ENCODE measurements at places on chromosomes 11 and 22. TPM values are rescaled to one million over a fixed set of nuclear protein-coding genes. Genes with fewer than 3 reads are reported as not detected.

LRRN4CL gene
- total RNA-seq, result 0.34 TPM

GRCh38 chr11:28582506-28582905 is 474.3 kb downstream of the METTL15 start:
- DNase-seq, result no peak

TBX1 gene
- 1.5 TPM for total RNA-seq

SGSM1 gene
- not detected for total RNA-seq

DNA sequence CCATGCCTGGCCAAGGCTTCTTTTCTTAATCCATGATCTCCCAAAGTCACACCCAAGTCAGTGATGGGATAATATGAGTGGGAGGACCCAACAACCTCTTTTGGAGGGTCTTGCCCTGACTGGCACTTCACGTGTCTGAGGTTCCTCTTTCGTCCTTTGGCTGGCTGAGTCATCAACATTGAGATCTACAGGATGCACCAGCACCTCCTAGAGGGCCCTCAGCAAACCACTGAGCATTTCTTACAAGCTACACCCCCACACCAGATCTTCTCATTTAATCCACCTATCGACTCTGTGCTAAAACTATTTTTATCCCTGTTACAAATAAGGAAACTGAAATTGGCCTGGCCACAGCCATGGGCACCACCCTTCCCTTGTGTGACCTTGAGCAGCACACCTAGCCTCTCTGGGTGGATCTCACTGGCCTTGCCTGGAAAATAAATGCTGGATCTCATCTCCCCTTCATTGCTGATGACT is 63.4 kb downstream of the FLI1 start:
- peak; percentile 84 for DNase-seq

ZNF70 gene
- total RNA-seq, result 2.1 TPM

RIBC2 gene
- total RNA-seq, result 13.5 TPM

DNA sequence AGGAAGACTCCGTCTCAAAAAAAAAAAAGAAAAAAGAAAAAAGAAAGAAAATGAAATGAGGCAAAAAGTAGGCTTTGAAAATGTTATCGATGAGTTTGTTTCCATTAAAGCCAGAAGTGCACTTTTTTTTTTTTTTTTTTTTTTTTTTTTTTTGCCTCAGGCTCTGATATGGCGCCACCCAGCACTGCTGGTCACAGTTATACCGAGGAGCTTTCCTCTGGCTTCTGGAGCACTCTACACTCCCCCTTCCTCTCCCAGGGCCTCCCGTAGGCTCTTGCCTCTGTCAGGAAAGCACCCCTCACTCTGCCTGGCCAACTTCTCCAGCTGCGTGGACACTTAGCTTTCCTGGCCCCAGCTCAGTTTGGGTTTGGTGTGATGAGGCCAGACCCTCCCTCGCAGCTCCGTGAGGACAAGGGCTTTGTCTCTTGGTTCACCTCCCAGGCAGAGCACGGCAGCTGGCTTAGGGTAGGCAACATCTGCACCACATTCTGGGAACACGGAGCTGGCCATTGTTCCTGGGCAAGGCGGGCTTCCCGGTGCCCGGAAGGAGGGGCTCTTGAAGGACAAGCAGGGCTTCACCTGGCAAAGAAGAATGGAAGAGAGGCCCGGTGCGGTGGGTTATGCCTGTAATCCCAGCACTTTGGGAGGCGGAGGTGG is 16.9 kb downstream of the FADS2 start:
- no peak for DNase-seq

KRTAP5-11 gene
- total RNA-seq, result not detected

TRIM49 gene
- not detected for total RNA-seq

GRCh38 chr11:78050964-78051831 is 12.5 kb upstream of the THRSP start:
- no peak for DNase-seq

DNA sequence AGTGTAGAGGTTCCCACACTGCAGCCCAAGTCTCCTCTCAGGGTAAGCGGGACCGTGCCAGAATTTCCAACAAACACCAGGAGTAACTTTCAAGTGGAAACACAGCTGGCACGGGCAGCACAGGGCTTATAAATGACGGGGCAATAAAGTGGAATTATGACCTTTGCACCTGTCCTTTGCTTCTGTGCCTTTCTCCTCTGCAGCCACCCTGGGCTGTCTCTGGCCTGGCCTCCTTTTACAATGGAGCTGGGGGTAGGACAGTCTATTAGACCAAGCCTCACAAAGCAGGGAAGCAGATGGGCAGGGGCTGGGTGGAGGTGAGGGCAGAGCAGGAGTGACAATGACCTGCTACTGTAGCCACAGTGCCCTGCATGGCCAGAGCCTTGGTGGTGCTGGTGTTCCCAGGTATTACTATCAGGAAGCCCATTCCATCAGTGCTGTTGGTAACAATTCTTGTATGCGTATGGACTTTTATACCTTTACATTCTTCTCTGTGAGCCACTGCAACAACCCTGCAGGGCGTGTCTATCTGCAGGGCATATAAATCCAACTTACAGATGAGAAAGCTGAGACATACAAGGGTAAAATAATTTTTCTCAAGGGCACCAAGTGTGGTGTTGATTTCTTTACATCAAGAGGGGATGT is 387.8 kb downstream of the CTTN start:
- DNase-seq, result no peak

OR51E2 gene
- not detected for total RNA-seq

GAS2 gene
- total RNA-seq, result 0.89 TPM

OR51B2 gene
- not detected for total RNA-seq

- no peak for DNase-seq
Observed at GRCh38 chr22:47696776-47697175, 934.3 kb downstream of the TBC1D22A start.

GRCh38 chr22:29701155-29701999 is 18.4 kb upstream of the CABP7 start:
- peak; percentile 46 for DNase-seq

DNA sequence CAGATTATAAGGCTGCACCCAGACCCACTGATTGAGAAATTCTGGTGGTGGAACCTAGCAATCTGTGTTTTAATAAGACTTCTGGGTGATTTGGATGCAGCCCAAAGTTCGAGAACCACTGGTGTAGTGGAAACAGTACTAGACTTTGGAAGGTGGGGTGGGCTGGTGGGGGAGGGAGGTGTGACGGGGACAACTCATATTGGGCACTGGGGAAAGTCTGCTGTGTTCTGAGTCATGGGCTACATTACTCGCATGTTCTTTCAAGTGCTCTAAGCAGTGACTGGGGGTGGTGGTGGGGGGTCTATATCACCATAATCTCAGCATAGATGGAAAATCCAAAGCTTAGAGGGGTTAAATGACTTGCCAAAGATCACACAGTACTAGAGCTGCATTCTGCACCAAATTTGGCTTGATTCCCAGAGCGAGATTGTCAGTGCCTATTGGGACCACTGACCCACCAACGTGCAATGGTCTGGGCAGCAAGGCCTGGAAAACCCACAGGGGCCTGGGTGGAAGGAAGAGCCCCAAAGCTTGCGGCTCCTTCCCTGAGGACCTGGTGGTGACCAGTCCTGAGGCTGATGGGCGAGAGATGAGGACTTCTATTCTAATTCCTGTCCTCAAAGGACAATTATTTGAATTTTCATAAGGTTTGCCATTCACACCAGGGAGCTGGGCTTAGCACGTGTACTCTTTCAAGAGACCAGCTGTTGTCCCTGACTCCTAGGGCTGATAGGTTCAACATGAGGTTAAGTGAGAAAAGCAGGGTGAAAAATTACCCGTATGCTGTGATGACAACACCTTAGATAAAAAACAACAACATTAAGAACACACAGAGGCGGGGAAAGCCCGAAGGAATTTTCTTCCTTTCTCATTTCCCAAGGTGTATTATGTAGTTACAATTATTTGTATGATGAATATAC is 77.5 kb upstream of the NARS2 start:
- peak; percentile 4 for DNase-seq

HTR3B gene
- not detected for total RNA-seq

DNA sequence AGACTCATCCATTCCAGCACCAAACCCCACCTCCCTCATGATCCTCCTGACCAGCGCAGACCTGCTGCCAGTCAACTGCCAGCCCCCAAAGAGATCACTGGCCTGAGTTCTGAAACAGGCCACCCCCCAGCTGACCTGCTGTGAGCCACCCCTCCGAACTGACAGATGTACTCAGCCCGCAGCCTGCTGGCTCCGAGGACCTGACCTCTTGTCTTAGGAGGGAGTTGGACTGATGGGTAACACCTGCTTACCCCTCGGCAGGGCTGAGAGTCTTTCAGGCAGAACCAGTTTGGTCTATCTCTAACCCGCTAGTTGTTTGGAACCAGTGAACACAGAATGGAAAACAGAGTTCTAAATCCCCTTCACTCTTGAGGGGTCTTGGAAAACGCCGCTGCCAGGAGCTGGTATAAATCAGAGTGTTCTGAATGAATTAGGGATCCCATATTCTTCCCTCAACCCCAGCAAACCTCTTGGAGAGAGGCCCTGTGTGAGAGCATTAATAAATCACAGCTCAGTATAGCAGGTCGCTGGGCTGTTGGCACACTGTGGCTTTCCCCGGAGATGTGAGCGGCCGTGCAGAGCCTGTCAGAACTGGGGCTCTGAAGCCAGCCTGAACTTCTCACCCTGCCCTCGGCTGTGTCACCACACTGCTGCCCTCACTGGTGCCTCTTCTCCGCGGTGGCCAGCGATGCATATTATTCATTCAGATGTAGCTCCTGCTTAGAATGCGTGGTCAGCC is 165.1 kb upstream of the NCAM1 start:
- no peak for DNase-seq
